ENCODE measurements at places on chromosomes 5 and 9. TPM values are rescaled to one million over a fixed set of nuclear protein-coding genes. Genes with fewer than 3 reads are reported as not detected.

- no peak for DNase-seq
These were observed 113.9 kb upstream of the SLC12A2 start for GRCh38 chr5:127969651-127970050.

GRCh38 chr9:31390403-31391025 is 993.9 kb upstream of the ACO1 start:
- DNase-seq = no peak

DNA sequence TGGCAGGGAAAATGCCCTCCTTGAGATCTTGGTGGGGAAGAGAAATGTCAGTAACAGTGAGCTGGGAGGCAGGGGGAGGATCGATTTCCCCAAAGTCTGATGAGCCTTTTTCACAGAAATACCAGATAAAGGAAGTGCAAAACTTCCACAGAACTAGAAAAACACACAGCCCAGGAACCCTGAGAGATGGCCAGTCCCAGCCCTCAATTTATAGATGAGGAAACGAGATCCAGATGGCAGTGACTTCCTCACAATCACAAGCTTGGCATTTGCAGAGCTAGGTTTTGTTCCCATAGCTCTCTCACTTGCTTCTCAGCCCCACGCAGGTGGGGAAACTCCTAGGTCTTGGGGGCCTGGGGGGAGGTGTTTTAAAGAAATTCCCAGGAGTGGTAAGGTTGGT is 3.8 kb upstream of the GGTA1 start:
- no peak for DNase-seq

GRCh38 chr5:137665678-137666460 is 70.0 kb downstream of the KLHL3 start:
- DNase-seq = peak; percentile 36

- peak; percentile 37 for DNase-seq
These were observed 2.4 kb upstream of the PHYKPL start for GRCh38 chr5:178234750-178235587.

GRCh38 chr5:180645274-180646204 is 3.9 kb downstream of the FLT4 start:
- DNase-seq = no peak

GRCh38 chr5:60299944-60300343 is 400.0 kb downstream of the DEPDC1B start:
- no peak for DNase-seq

DNA sequence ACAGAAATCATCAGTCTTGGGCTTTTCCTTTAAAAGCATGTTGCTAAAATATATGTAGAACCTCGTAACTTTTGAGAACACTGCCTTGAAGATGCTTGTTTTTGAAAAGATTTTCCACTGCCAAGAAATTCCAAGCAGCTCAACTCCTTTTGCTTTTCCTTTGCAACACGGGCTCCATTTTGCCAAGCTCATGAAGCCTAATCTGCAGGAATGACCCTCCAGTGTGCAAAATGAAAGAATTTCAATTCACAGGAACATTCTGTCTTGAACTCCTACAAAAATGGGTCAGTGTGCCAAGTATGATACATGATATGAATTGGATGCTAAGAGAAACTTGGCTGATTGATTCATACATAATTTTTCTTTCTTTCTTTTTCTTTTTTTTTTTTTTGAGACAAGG is 35.4 kb upstream of the ERCC6L2 start:
- DNase-seq = no peak

DNA sequence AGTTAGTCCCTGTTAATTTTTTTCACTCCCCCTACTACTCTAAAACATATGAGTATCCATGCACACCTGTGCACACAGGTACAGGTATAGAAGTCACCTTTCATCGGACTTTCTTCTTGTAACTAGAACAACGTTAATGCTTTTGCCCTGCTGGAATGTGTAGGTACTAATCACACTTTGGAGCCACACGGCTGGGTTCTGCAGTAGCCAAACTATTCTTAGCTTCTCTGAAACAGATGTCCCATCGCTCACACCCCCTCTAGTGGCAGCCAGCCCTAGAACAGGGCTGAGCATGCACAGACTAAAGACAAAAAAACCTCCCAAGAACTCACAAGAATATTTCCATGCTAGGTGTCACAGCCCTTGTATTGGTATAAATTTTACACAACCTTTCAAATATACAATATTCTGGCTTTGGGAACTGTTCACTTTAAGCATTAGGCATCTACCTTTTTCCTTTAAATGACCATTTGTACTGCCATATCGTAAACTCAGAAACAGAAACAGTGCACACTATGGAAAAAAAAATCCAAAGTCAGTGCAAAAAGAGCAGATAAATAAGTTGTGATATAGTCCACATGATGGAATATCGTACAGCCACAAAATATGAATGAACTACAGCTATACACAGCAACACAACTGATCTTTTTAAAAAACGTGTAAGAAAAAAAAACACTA is 64.0 kb downstream of the RETREG1 start:
- DNase-seq = peak; percentile 88

GRCh38 chr5:138037271-138037670 is 4.4 kb upstream of the FAM13B start:
- DNase-seq = no peak

DNA sequence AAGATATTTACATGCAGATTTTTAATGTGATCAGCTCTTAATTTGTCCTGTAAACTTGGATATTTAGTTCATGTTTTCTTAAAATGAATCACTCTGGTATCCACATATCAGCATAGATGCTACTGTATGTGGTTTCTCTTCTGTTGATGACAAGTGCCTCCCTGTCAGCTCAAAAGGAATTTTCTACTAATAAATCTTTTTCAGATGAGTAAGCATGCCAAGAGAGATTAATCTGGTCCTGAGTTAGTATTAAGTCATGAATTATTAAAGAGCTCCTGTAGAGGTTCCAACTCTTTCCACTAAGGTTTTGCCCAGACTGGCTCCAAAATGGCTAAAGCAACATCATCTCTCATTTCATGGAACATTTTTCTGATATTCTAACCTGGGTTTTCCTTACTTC is 129.2 kb downstream of the GOLPH3 start:
- no peak for DNase-seq

The PRUNE2 gene
- 2.2 TPM for total RNA-seq

The SPRY4 gene
- total RNA-seq = 1.5 TPM

Measured in pancreas (tissue), 10 donors.